Calu3 (cell line): ENCODE measurements at places on chromosomes 12 and 14.
A peak's percentile ranks its signal among the peaks of the same experiment; 100 is the strongest.

DNA sequence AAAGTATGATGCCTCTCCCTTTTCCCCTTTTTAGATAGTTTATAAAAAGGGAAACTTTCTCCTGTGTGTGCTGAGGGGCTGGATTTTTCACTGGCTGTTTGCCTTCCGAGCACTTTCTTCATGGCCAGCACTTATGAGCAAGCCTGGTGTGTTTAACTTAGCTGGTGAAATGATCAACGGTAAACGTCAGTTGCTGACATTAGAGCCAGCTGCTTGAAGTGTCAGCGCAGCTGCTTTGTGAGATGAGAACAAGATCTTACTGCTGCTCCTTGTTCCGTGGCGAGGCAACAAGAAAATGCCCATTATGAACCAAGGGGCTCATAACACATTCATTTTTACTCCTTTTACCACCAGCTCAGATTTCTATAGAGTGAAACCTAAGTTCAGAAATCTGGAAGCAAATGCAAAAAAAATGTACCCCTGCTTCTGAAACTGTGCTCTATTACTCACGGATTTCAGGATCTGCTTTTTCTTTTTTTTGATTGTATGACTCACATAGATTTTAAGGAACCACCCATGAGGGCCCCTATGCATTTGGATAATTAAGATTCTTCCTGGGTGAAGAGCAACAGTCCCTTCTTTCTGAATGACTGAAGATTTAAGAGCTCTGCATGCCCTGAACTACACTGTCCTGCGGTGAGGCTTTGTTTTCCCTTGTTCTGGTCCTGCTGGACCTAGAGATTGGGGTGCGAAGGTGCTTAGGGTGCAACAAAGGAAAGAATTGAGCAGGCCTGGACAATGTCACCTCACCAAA, 74.3 kb upstream of the CPM start:
- no peak overlapping the region for H3K4me3 ChIP-seq
- no peak overlapping the region for H3K27ac ChIP-seq
- H3K36me3 ChIP-seq, result peaks cover 3% of the 10 kb centered on the region
- H3K4me1 ChIP-seq, result peaks cover 23% of the 10 kb centered on the region
- no peak for DNase-seq

- H3K27ac ChIP-seq, result no peak overlapping the region
- H3K27me3 ChIP-seq, result no peaks in the 10 kb centered on the region
- H3K4me1 ChIP-seq, result no peaks in the 10 kb centered on the region
- no peak overlapping the region for H3K4me3 ChIP-seq
- H3K36me3 ChIP-seq, result no peaks in the 10 kb centered on the region
Observed at GRCh38 chr12:44058366-44058765, 222.5 kb downstream of the TMEM117 start.

GRCh38 chr14:68842298-68842697, 49.4 kb upstream of the ZFP36L1 start:
- peaks cover 28% of the 10 kb centered on the region for H3K4me1 ChIP-seq
- no peak overlapping the region for H3K4me3 ChIP-seq
- H3K27me3 ChIP-seq, result no peaks in the 10 kb centered on the region
- peaks cover 11% of the 10 kb centered on the region for H3K36me3 ChIP-seq

DNA sequence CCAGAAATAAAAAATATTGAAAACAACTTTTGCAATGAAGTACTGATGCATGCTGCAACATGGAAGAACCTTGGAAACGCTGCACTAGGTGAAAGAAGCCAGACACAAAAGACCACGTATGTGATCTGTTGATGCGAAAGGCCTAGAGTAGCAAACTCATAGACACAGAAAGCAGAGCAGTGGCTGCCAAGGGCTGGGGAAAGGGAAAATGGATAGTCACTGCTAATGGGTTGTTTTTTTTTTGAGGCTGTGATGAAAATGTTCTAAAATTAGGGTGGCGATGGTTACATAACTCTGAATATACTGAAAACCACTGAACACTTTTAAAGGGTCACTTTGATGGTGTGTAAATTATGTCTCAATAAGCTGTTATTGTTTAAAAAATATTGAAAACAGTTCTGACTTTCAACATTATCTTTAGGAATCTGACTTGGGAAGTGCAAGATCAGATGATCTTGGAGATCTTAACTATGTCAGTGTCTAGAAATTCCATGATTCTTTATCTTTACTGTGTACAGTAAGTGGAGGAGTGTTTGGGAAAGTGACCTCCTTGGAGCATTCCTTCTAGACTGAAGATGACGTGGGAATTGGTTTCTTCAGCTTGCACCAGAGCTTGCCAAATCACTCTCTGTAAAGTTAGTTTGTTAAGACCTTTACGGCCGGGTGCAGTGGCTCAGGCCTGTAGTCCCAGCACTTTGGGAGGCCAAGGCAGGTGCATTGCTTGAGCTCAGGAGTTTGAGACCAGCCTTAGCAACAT, 12.4 kb downstream of the MLXIP start:
- H3K4me3 ChIP-seq, result no peak overlapping the region
- peaks cover 2% of the 10 kb centered on the region for H3K4me1 ChIP-seq
- H3K36me3 ChIP-seq, result no peaks in the 10 kb centered on the region

- DNase-seq, result no peak
- peaks cover 32% of the 10 kb centered on the region for H3K36me3 ChIP-seq
- peaks cover 53% of the 10 kb centered on the region for H3K4me1 ChIP-seq
- H3K27me3 ChIP-seq, result no peaks in the 10 kb centered on the region
- H3K4me3 ChIP-seq, result peak overlapping the region; percentile 66
- peak overlapping the region; percentile 33 for H3K27ac ChIP-seq
Observed at GRCh38 chr12:31317471-31318395, 8.2 kb downstream of the SINHCAF start.

GRCh38 chr12:124053851-124054250, 80.8 kb downstream of the ZNF664 start:
- H3K27me3 ChIP-seq, result peaks cover 19% of the 10 kb centered on the region
- no peaks in the 10 kb centered on the region for H3K36me3 ChIP-seq
- no peak for DNase-seq

GRCh38 chr14:105138551-105139111, 29.9 kb downstream of the JAG2 start:
- H3K4me3 ChIP-seq, result no peak overlapping the region
- H3K36me3 ChIP-seq, result peaks cover 11% of the 10 kb centered on the region
- DNase-seq, result no peak
- H3K27me3 ChIP-seq, result no peaks in the 10 kb centered on the region

- DNase-seq, result no peak
- no peaks in the 10 kb centered on the region for H3K4me1 ChIP-seq
- no peak overlapping the region for H3K4me3 ChIP-seq
- no peaks in the 10 kb centered on the region for H3K36me3 ChIP-seq
- H3K27me3 ChIP-seq, result peaks cover 41% of the 10 kb centered on the region
- no peak overlapping the region for H3K27ac ChIP-seq
Observed at GRCh38 chr12:123859035-123859434, 96.9 kb downstream of the DNAH10 start.

- no peaks in the 10 kb centered on the region for H3K4me1 ChIP-seq
- no peak overlapping the region for H3K4me3 ChIP-seq
- H3K36me3 ChIP-seq, result no peaks in the 10 kb centered on the region
- DNase-seq, result no peak
- no peak overlapping the region for H3K27ac ChIP-seq
- no peaks in the 10 kb centered on the region for H3K27me3 ChIP-seq
Observed at GRCh38 chr12:58745348-58746125, 174.8 kb downstream of the LRIG3 start.

- H3K36me3 ChIP-seq, result no peaks in the 10 kb centered on the region
- H3K27me3 ChIP-seq, result peaks cover 53% of the 10 kb centered on the region
- no peak overlapping the region for H3K27ac ChIP-seq
- no peak for DNase-seq
Observed at GRCh38 chr14:76767681-76768656, 6.7 kb downstream of the VASH1 start.

- H3K4me1 ChIP-seq, result peaks cover 18% of the 10 kb centered on the region
- H3K27ac ChIP-seq, result peak overlapping the region; percentile 30
- H3K27me3 ChIP-seq, result no peaks in the 10 kb centered on the region
Observed at GRCh38 chr12:50326590-50327284, 43.4 kb upstream of the LIMA1 start.

DNA sequence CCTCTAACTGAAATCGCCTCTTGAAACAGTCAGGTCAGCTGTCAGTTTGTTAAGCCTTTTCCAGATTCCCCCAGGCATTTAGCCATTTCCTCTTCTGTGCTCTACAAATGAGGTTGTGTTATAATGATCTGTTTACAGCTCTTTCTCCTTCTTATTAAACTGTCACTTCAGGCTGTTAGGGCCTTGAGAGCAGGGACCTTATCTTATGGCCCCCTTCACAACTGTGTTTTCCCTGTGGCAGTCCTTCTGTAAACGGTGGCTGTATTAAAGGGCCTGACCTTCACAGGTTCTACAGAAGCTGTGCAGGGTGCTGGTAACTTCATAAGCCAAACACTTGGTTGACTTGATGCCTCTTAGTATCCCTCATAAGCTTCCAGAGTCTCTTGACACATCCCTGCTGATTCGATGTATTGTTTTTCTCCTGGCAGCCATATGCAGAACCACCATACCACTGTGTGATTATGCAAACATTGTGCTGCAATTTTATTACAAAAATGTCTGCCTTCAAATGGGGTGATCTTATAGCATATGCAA, 104.7 kb downstream of the PLEKHA5 start:
- DNase-seq, result no peak
- no peak overlapping the region for H3K4me3 ChIP-seq
- H3K27me3 ChIP-seq, result no peaks in the 10 kb centered on the region
- no peaks in the 10 kb centered on the region for H3K36me3 ChIP-seq
- H3K4me1 ChIP-seq, result peaks cover 24% of the 10 kb centered on the region
- H3K27ac ChIP-seq, result peak overlapping the region; percentile 35

DNA sequence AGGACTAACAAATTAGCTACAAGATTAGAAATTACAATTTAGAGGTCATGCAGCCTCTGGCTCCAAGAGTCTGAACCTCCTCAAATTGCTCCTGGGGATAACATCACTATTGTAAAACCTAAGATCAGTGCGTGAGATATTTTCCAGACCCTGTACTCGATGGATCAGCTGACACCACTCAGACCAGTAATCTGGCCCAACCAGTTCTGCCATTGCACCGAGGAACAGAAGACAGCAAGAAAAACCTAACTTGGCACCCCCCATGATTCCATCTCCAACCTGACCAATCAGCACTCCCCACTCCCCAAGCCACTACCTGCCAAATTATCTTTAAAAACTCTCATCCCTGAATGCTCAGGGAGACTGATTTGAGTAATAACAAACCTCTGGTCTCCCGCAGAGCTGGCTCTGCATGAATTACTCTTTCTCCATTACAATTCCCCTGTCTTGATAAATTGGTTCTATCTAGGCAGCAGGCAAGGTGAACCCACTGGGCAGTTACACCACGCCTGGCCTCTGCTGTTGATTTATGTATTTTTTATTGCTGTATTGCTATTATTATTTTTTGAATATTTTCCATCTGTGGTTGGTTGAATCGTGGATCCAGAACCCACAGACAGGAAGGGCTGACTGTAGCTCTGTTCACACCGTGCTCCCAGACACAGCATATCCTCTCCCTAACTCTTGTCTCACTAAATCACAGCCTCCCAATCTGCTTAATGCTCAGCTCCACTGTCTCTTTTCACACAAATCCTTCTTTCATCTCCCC, 9.2 kb downstream of the HEBP1 start:
- DNase-seq, result no peak
- no peak overlapping the region for H3K4me3 ChIP-seq
- H3K27ac ChIP-seq, result no peak overlapping the region
- no peaks in the 10 kb centered on the region for H3K27me3 ChIP-seq

DNA sequence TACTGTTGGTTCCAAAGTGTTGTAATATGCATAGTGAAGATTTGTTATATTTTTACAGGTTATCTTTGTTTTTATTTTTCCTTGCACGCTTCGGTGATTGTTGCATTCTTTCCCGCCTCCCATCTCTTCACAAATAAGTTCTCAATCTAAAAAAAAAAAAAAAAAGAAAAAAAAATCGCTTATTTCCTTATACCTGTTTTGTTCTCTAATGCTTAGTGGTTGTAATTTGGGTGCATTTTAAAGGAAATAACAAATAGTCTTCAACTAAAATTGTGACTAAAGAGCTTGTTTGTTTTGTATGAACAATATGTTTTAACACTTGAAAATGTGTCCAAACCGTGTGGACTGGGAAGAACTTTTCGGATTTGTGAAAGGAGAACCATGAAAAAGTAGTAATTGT, 1.5 kb downstream of the CAND1 start:
- H3K4me1 ChIP-seq, result peaks cover 19% of the 10 kb centered on the region
- H3K36me3 ChIP-seq, result peaks cover 33% of the 10 kb centered on the region
- H3K4me3 ChIP-seq, result peak overlapping the region; percentile 75
- H3K27ac ChIP-seq, result peak overlapping the region; percentile 99

- H3K36me3 ChIP-seq, result peaks cover 26% of the 10 kb centered on the region
- peaks cover 88% of the 10 kb centered on the region for H3K27me3 ChIP-seq
- DNase-seq, result peak; percentile 75
- H3K27ac ChIP-seq, result no peak overlapping the region
- peak overlapping the region; percentile 70 for H3K4me3 ChIP-seq
Observed at GRCh38 chr14:99274346-99275221, 2.6 kb upstream of the BCL11B start.

DNA sequence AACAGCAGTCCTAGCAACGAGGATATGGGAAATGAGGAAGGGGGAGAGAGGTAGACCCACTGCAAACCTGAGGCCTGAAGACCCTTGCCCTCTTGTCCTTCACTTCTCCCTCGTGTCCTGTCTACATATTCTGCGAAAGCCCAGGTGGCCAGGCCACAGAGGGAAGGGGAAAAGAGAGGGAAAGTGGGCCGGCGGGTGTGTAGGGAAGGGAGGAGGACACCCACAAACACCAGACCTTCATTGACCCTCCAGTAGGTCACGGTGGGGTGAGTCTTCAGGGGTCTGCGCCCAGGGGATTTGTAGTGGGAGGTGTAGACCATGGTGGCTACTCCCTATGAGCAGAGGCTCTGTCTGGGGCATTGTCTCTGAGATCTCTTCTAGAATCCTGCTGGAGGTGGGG, 3.8 kb downstream of the FAIM2 start:
- no peak for DNase-seq
- H3K4me1 ChIP-seq, result peaks cover 6% of the 10 kb centered on the region
- no peak overlapping the region for H3K4me3 ChIP-seq
- H3K27ac ChIP-seq, result no peak overlapping the region
- peaks cover 23% of the 10 kb centered on the region for H3K27me3 ChIP-seq

DNA sequence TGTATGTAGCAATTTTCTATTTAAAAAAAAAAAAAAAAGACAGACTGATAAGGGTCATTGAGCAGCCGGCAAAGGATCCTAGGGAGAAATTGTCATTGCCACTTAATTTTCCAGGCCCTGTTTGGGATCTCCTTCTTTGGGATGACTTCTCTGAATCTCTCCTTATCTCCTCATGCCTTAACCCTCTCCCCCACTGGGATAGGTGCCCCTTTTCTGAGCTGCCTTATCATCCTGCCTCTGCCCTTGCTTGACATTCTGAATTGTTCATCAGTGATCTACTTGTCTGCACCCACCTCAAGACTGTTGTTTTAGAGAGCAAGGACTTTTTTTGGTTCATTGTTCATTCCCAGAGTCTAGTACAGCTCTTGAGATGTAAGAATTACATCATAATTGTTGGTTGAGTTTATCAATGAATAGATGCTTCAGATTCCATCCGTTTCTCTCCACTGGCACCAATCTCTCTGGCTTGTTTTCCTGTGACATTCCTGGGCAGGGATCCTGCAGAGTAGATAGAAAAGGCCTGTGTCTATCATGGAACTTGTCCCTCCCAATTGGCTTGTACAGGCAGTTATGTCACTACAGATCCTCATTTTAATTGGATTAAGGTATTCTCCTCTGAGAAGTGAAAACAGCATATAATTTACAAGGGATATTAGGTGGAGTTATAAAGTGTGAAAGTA, 42.6 kb downstream of the SOCS2 start:
- no peaks in the 10 kb centered on the region for H3K4me1 ChIP-seq
- DNase-seq, result no peak
- no peak overlapping the region for H3K4me3 ChIP-seq
- H3K27me3 ChIP-seq, result peaks cover 18% of the 10 kb centered on the region
- no peaks in the 10 kb centered on the region for H3K36me3 ChIP-seq
- no peak overlapping the region for H3K27ac ChIP-seq

- peaks cover 3% of the 10 kb centered on the region for H3K36me3 ChIP-seq
- H3K4me3 ChIP-seq, result no peak overlapping the region
Observed at GRCh38 chr14:74949191-74949601, 6.2 kb downstream of the PGF start.
